ENCODE measurements at places on chromosomes 11 and 22.

GRCh38 chr22:40813912-40814315, 5.2 kb downstream of the SLC25A17 start:
- DNase-seq: no peak

GRCh38 chr22:41672780-41673509, 15.7 kb downstream of the SNU13 start:
- DNase-seq: no peak

DNA sequence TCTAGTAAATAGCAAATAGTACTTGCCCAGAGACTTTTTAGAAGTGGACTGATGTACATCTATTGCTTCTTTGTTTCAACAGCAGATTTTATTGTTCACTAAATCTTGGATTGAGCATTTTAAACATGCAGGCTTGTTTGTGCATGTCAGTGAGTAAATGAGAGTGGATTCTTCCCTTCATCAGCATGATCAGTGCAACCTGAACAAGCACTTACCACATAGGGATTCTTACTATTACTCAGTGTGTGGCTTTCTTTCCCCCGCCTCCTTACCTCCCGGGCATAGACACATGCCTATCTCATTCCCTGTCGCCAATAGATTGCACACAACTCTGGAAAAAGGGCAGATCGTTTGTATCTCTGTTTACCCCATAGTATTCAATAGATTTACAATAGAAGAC, 197.5 kb downstream of the C11orf87 start:
- no peak for DNase-seq

DNA sequence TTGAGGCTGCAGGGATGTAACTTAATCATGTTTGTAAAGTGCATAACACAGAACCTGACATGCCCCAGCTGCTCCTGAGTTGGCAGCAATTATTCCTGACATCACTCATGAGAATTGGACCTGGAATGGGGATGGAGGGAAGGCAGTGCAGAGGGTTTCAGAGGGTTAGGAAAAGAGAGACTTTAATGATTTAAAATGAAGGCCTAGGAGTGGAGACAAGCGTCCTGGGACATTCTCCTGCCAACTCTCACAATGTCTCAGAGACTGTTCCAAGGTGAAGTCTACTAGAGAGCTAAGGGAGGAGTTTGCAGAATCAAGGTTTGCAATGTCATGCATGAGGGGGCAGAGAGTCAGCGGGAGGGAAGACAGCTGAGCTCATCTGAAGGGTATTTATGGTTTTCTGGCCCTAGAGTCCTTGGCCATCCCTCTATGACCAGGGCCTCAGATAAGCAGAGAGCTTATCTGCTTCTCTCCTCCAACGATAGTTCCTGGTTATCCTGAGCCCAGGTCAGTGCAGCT, 36.9 kb downstream of the GGTLC2 start:
- no peak for DNase-seq

- no peak for DNase-seq
Observed at GRCh38 chr11:39385911-39386310, 2073.5 kb downstream of the LRRC4C start.

DNA sequence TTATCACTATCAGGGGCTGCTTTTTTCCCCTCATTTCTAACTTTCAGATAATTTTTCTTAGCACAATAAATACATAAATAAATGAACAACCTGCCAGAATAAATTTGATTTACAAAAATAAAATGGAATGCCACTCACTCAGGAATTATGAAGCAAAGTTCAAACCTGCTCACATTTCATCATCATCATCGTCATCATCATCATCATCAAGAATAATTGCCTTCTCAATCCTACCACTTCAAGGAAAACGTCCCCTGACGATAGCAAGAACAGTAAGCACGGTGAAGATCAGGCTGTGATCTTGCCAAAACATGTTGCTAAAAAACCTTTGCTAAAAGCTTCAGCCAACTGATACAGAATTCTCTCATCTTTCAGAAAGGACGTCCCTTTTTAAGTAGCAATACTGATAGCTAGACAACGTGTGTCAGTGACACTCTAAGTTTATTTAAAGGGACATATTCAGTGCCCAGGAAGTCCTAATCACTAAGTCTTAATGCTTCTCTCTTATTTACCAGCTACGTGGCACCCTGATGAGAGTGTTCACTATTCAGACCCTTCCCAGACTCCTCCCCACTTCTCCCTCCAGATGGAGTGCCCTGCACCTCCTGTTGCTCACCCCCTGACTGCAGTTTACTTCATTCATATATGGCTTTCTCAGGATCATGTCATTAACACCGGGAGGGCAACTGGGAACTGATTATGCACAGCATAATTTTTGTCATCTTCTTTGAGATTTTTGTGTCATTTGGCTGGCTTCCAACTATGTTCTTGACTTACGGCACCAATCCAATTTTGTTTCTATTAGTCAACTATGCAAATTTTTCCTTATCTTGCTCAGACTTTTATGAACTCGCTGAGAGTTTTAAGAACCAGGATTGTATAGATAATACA, 200.1 kb upstream of the GUCY1A2 start:
- no peak for DNase-seq

GRCh38 chr11:36249246-36249645, 40.0 kb downstream of the COMMD9 start:
- DNase-seq: no peak

GRCh38 chr11:2699185-2699530, 636 bp downstream of the KCNQ1OT1 start:
- DNase-seq: no peak

GRCh38 chr11:11209967-11210366, 143.1 kb downstream of the CSNK2A3 start:
- no peak for DNase-seq

DNA sequence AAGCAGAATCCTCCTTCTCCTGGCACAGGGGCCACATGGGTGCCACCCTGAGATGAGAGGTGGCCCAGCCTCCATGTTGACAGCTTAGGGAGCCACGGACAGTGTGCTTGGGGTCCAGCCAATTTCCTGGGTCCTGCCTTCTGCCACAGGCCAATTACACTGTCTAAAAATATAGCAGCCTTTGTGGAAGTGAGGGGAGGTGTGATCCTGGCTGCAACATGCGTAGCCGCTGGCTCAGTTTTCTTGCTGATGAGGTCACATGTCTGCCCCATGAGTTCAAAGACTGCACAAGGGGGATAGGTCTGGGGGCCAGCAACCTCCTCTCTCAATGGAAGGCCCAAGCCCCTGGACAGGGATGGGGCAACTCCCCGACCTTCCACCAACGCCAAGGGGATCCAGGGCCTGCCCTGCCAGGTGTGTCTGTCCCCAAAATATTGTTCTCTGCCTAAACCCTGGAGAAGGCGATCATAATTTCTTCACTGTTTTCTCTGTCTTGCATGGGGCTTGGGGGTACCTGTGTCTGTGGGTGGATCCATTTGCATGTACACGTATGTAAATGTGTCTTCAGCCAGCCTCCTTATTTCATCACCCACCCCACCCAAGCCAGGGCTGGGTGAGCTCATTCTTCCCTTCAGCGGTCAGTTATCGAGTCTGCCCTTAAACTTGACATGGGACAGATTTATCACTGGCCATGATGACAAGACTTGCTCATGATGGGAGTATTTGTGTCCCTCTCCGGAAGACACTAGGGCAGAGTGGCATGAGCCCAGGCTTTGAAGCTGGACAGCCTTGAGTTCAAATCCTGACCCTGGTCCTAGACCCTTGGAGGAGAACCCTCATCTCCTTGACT, 59.4 kb downstream of the OTOG start:
- no peak for DNase-seq

GRCh38 chr11:63535734-63536133, 874 bp upstream of the PLAAT4 start:
- DNase-seq: no peak

GRCh38 chr22:32465661-32466060, 1.4 kb upstream of the BPIFC start:
- no peak for DNase-seq

DNA sequence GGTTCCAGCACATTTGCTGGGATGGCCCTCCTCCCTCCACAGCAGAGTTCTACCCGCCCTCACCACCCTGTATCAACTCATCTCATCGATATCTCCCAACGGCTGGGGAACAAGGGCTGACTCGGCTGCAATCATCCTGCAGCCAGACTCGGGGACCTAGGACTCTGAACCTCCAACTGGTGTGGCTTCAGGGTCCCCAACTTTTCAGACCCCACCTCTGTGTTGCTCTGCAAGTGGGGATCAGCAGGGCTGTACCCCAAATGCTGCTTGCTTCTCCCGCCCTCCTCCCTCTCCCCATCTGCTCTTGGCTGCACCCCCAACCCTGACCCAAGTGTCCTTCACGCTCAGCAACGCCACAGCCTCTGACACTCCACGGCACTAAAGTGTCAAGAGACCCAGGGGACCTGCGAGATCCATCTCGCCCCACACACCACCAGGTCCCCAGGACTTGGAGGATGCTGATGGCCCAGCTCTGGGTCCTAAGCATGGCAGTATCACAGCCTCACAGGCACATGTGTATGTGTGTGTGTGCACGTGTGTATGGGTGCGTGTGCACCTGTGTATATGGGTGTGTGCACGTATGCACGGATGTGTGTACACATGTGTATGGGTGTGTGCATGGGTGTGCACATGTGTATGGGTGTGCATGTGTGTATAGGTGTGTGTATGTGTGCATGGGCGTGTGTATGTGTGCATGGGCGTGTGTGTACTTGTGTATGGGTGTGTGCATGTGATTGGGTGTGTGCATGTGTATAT, 26.4 kb downstream of the KCNQ1 start:
- DNase-seq: no peak

Measured in effector CD4-positive, alpha-beta T cell (primary cell).